HuH-7.5 (cell line): ENCODE measurements at places on chromosomes 12 and 14.
A peak's percentile ranks its signal among the peaks of the same experiment; 100 is the strongest.

- DNase-seq = no peak
Measured at GRCh38 chr12:10392394-10392930, 2.6 kb upstream of the KLRK1 start.

DNA sequence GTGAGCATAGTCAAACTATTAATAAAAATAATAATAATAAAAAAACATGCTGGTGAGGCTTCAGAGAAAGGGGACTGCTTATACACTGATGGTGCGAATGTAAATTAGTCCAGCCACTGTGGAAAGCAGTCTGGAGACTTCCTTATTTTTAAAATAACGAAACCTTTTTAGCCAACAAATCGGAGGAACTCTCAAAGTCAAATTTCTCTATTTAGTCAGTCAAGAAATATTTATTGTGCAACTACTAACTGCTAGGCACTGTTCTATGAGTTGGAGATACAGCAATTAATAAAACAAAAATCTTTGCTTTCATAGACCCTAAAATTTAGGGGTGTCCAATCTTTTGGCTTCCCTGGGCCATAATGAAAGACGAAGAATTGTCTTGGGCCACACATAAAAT lies 10.8 kb downstream of the TAOK3 start:
- no peak for DNase-seq

DNA sequence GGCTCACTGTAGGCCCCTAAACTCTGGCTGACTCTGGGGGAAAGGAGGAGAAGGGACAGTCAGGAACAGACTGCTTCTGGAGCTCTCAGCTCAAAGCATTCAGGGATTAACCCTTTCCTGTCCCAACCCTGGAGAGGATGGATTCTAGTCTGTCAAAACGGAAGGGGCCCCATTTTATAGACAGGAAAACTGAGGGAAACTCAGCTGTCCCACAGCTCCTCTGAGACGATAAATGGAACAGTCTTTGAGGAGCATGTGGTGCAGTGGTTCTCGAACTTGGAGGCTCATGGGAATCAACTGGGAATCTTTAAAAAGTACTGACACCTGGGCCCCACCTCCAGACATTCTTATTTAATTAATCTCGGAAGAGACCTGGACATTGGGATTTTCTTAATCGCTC lies 23.7 kb downstream of the SRRM4 start:
- DNase-seq = no peak

DNA sequence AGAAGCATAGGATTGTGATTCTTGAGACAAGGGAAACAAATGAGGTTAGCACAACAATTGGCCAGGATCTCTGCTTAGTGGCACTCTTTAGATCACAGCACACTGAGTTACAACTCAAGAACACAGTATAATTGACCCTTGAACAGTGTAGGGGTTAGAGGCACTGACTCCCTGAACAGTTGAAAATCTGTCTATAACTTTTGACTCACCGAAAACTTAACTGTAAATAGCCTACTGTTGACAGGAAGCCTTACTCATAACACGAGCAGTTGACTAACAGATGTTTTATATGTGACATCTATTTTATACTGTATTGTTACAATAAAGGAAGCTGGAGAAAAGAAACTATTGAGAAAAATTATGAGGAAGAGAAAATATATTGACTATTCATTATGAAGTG lies 296.1 kb downstream of the RERGL start:
- DNase-seq = no peak

DNA sequence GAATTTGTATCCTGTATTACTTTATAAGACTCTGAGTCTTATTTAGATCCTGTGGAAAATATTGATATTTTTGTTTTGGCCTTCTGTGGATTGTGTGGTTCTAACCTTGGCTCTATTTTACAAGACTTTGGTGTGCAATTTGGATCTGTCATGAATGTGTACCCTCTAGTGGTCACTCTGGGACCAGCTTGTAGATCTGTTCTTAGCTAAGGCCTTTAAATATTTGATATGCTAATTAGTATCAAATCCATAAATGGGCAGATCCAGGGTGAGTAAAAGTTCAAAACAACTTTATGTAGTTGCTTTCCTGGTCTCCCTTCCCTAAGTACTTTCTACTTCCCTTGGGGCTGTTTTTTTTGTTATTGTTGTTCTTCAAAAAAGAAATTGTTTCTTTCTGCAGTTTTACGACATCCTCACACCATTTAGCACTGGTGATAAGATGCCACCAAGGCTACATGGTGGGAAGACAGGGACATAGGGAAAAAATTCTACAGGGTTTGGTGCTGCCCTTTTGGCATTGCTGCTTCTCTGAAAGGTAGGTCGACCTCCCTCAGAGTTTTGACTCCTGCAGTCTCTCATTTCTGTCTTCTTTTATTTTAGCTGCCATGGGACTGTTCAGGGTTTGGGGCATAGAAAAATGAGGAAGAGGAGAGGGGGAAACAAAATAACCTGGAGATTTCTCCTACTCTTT lies 238.5 kb downstream of the GPHN start:
- peak; percentile 3 for DNase-seq

- DNase-seq = no peak
Measured at GRCh38 chr12:20339060-20339459, 29.3 kb upstream of the PDE3A start.

DNA sequence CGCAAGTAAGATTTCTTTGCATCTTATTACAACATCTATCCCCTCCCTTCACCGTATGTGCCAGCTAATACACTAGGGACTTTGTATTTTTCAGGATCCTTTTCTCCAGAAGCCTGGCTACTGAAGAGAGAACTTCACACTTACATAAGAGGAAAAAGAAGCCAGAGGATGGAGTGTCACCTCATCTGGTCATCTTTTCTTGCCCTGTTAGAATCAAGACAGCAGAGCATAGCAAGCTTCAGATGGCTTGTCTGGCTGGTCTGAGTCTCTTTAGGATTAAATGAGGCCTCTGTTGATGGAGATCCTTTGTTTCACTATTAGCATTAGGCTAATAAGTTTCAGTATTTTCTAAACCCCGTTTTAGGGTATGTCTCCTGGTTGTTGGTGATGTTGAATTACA lies 14.4 kb upstream of the AACS start:
- no peak for DNase-seq

DNA sequence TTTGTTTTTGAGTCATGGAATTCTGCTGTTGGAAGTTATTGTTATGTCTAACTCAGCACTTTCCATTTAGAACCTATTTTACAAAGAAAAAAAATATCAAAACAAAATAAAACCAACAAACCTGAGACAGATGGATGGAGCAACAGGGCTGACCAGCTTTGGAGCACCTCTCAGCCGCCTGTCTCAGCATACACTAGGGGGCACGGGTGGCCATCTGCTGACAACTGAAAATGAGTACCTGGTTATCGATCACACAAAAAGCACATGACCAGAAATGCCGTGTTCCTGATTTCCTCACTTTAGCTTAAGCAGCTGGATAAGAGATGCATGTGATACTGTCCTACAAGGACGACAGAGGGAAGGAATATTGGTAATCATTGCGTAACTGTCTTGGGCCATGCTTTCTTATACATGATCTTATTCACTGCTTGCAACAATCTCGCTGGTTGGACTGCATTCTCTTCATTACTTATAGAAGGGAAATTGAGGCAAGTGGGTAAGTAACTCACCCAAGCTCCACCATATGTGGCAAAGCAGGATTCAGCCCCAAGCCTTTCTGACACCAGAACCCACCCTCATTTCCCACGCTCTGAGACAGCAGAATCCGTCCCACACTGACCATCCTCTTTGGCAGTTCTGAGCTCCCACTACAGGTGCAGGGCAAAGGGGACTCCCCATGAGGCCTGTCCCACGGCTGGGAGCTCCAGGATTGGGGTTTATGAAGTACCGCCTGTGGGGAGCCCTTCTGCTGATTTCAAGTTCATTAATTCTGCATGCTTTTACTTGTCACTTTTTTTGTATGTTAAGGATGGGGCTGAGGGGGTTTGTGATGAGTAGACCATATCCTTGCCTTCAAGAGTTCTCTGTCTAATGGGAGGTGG lies 43.5 kb downstream of the C14orf132 start:
- no peak for DNase-seq

GRCh38 chr14:35499180-35499579 lies 34.8 kb upstream of the INSM2 start:
- DNase-seq = no peak

- no peak for DNase-seq
Measured at GRCh38 chr12:112017041-112017440, 3.8 kb downstream of the ERP29 start.

- no peak for DNase-seq
Measured at GRCh38 chr14:98926801-98927200, 345.2 kb downstream of the BCL11B start.

DNA sequence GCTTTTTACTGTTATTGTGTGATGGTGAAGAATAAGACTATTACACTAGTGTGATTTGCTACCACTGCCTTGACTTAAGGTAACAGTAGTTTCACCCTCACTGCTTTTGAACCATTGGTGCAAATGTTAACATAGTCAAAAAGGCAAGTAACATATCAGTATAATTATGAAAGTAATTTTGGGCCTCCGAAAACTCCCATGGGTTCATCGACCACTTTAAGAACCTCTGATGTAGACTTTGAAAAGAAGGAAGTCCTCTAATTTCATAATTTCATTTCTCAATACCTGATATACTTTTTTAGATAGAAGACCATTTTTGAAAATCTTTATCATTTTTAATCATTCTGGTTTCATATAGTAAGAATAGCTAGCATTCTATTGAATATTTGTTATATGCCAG lies 57.7 kb downstream of the ETNK1 start:
- DNase-seq = no peak

- DNase-seq = no peak
Measured at GRCh38 chr12:123122626-123123025, 28.3 kb downstream of the PITPNM2 start.

DNA sequence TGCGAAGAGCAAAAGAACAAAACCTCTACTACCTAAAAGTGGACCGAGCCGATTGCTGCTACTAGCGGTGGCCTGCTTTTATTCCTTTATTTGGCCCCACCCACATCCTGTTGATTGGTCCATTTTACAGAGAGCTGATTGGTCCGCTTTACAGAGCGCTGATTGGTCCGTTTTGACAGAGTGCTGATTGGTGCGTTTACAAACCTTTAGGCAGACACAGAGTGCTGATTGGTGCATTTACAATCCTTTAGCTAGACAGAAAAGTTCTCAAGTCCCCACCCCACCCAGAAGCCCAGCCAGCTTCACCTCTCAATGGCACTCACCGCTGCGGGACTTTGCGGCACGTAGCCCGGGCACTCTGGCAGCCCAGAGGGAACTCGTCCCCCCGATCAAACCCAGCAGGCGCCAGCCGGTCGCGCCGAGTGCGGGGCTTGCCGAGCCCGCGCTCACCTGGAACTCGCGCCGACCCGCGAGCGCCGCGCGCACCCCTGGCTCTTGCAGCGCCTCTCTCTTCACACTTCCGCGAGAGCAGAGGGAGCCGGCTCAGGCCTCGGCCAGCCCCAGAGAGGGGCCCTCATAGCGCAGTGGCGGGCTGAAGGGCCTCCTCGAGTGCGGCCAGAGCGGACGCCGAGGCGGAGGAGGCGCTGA lies 8.7 kb upstream of the FGD4 start:
- no peak for DNase-seq

GRCh38 chr14:68823434-68824206 lies 30.8 kb upstream of the ZFP36L1 start:
- no peak for DNase-seq

- no peak for DNase-seq
Measured at GRCh38 chr14:102764220-102764671, 13.0 kb upstream of the TRAF3 start.

GRCh38 chr12:22658214-22658613 lies 33.2 kb downstream of the ETNK1 start:
- DNase-seq = no peak

DNA sequence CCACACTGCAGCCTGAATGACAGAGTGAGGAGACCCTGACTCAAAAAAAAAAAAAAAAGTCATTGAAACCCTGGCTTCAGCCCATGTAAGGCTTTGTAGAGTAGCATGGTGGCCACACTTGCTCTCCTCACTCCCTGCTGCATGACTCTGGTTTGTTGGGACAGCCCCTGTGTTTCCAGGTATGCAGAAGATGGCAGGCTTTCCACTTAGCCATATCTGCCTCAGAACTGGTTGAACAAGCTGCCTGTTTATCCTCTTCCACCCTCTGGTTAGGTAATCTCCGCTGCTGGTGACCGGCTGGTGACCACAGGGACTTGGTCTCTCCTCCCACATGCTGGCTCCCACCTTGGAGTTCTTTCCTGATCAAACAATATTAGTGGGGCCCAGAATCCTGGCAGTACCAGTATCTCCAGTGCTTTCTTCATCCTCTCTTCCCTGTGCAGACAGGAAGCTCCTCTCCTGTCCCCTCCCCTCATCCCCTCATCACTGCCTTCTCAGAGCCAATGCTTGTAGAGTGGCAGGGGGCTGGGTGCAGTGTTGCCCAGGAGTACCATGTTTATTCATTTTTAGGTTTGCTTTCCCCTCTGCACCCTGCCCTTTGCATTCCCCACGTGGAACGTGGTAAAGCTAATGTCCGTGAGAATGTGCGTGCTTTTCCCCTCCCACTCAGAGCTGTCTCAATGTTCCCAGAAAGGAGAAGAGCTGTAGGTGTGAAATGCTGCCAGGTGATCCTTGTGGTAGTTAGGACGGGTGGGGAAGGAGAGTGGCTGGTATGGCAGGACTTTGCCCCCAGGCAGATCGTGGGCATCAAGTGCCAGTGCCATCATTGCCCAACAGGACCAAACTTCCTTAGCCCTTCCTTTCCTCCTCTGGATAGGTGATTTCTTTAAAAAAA lies 11.3 kb downstream of the ABHD12B start:
- no peak for DNase-seq

GRCh38 chr12:51306507-51306906 lies 17.5 kb downstream of the BIN2 start:
- DNase-seq = no peak

DNA sequence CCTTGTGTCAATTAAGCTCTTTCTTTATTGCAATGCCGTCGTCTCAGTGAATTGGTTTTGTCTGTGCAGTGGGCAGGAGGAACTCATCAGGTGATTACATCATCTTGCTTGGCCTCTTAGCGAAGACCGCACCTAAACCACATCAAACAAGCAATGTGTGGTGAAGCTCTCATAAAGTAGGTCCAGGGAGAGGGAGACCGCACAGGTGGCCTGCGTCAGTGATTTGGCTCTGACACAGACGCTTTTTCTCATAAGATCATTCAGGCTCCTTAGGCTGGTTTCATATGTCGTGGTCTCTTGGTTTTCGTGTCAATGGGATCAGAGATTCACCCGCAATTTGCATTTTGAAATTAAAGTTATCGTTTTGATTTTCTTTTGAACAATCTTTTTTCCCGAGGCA lies 6.7 kb upstream of the TESC start:
- DNase-seq = no peak

- no peak for DNase-seq
Measured at GRCh38 chr12:125310461-125310860, 245.2 kb downstream of the AACS start.

GRCh38 chr12:107026806-107027635 lies 40.1 kb upstream of the MTERF2 start:
- no peak for DNase-seq

GRCh38 chr12:15728118-15728598 lies 61.0 kb downstream of the EPS8 start:
- DNase-seq = no peak
